Smooth muscle cell of the brain vasculature (primary cell): ENCODE measurements at places on chromosomes 2 and 18.
A peak's percentile ranks its signal among the peaks of the same experiment; 100 is the strongest.

DNA sequence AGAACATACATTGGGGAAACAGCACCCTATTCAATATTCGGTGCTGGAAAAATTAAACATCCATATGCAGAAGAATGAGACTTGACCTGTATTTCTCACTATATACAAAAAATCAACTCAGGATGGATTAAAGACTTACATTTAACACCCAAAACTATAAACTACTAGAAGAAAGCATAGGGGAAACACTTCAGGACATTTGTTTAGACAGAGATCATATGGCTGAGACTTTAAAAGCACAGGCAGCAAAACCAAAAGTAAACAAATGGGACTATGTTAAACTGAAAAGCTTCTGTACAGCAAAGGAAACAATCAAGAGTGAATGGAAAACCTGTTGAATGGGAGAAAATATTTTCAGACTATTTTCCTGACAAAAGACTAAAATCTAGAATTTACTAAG lies 1694.1 kb upstream of the CELF4 start:
- no peak for DNase-seq

DNA sequence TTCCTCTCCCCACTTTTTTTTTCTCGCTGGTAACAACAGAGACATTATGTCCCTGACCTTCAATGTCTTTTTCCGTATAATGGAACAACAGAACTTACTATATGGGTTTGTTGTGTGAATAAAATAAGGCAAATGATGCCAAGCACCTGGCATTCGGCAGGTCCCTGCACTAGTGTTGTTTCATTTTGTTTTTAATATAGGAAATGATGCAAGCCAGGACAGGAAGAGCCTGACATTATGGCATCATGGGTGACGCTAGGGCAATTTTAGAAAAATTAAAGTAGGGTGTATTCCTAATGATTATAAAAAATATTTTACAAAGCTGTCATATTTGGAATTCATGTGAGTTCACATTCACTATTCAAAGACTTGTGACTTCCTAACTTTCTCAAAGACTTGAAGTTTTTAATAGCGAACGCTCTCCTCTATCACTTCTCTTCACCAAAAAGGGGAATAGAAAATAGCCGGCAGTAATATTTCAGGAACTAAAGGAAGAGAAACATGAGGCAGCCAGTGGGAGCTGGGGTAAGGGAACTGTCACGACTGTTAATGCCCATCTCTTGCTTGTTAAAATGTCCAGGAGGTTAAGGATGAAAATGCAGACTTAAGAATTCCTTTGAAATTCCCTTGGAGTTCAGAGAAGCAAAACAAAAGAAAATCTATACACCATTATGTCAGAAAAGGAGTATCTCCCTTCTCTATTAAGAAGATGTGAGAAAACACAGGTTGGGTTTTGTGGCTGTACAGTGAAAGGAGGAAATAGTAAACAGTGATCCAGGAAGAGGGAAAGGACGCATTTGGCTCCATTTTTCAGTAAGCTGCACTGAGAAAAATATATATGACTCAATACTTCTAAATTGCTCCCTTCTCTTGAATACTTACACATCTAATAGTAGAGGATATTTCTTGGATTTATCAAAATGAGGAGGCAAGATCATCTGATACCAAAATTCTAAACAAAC lies 60.2 kb downstream of the DPP4 start:
- no peak for DNase-seq

DNA sequence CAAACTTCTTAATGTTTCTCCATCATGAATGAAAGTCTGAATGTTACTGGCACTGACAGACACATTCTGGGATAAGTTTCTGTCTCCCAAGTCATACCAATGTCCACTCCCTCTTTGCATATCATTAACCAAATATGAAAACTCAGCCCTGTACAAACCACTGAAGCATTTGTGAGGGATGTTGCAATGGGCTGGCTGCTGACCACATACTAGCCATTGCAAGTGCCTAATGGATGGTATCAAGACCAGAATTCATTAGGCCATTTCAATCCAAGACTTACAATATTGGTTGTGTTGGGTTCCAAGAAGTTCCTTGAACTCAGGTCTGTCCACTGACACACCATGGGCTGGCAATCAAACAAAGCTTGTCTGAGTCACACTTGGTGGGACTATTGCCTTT lies 73.8 kb downstream of the CBLN2 start:
- DNase-seq, result no peak

- no peak for DNase-seq
Measured at GRCh38 chr18:42925036-42925435, 190.4 kb downstream of the RIT2 start.

GRCh38 chr2:123693836-123694235 lies 331.3 kb upstream of the CNTNAP5 start:
- DNase-seq, result no peak

DNA sequence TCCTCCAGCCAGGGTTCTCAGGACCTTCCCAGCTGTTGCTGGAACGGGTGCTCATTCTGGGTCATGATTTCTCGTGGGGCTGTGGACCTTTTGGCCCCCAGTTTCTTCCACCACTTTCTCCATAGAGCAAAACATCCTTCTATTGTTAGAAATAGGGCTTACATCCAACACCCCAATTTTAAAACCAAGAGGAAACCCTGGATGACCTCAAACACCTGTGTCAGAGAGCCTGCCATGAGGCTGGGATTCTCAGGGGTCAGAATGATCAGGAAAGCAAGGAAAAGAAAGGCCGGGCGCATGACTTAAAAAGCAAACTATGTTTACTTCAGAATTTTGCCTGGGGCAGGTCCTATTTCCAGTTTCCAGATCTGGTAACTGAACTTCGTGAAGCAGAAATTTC lies 307.9 kb upstream of the MEIS1 start:
- no peak for DNase-seq

- no peak for DNase-seq
Measured at GRCh38 chr2:241654551-241654950, 17.1 kb downstream of the ATG4B start.

DNA sequence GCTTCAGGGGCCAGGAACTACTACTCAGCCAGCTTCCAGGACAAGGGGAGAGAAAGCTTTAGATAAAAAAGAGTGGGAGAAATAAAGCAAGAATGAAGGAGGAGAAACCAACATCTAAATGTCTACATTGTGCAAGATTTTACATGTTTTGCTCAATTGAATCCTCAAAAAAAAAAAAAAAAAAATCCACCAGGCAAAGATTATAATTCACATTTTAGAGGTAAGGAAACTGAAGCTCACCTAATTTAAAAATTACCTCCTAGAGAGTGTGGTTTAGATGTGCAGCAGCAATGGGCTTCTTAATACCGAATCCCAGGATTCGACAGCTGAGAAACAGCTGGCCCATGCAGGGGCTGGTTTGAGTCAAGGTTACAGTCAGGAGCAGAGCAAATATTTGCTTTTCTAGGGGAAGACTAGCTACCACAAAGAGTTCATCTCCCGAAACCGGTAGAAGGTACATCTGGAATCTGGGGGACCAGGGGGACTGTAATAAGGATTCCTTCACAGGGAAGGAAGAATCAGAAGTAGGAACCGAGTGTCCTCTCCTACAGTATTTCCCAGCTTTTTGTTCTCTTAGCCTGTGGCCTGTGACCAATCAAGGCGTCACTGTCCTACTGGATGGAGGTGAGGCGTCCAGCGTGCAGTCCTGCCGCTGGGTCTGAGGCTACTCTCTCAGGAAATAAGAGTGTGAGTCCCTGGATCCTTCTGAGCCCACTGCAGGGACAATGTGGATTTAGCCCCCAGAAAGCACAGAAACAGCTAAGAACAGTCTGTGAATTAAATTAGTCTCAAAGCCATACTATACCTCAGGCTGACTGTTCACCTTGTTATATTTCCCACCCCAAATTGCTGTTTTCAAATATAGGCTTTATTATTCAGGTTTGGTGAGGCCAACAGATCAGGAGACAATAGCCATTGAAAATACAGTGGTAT lies 42.3 kb downstream of the IL1R2 start:
- DNase-seq, result no peak

GRCh38 chr2:99776206-99776905 lies 286.5 kb upstream of the REV1 start:
- DNase-seq, result no peak

DNA sequence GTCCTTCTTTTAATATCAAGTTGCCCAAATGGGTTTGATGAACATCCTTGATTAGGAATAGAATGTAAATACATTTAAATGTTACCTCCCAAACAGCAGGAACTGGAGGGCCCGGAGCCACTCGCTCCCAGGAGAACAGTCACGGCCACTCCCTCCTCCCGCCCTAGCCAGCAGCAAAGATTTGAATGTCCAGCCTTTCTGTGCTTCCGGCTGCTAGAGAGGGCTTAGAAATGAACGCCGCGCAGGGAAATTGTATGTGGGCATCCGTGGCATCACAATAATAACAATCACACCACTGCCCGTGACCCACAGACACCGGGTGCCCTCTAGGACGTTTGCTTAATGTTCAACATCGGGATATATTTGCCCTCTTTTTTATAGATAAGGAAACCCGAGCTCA lies 164.9 kb upstream of the SALL3 start:
- no peak for DNase-seq

GRCh38 chr2:70003093-70003830 lies 41.8 kb upstream of the ASPRV1 start:
- DNase-seq, result no peak

DNA sequence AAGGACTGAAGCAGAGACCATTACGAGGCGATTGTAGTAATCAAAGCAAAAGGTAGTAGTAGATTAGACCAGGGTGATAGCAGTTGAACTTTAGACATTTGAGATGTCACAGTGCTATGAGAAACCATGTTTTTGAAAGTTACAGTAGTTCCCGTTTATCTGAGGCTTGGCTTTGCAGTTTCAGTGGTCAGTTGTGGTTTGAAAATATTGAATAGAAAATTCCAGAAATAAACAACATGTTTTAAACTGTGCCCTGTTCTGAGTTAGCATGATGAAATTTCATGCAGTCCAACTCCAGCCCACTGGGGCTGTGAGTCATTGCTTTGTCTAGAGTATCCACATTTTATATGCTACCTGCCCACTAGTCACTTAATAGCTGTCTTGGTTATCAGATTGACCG lies 47.5 kb downstream of the ZNF638 start:
- DNase-seq, result no peak

DNA sequence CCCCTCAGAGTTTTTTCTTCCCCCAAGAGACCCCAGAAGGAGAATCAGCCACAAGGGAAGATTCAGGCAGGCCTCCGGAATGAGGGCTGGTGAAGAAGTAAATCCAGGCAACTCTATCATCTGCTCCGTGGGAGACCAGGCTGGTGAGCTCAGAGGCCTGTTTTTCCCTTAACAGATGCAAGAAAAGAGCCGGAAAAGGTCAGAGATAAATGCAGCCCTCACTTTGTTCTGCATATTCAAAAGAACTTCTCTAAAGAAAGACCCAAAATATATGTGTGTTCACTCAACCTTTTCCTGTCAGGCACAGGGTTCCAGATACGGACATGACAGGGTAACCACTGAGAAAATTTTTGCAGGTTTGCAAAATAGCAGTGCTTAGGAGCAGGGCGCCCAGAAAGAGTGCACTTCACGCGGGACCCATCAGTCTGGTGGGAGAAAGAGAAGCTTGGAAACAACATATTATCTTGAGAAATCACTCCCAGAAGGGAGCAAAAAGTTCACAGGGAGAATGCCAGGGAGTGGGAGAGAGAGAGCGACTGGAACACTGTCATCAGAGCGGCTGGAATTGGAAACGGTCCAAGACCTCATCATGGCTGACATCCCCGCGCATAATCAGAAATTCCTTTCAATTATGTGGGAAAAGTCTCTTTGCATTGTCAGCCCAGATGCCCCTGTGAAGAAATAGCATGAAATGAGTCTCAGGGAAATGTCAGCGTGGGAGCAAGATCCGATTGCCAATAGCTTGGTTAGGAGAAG lies 244.8 kb upstream of the SLC14A2 start:
- no peak for DNase-seq

DNA sequence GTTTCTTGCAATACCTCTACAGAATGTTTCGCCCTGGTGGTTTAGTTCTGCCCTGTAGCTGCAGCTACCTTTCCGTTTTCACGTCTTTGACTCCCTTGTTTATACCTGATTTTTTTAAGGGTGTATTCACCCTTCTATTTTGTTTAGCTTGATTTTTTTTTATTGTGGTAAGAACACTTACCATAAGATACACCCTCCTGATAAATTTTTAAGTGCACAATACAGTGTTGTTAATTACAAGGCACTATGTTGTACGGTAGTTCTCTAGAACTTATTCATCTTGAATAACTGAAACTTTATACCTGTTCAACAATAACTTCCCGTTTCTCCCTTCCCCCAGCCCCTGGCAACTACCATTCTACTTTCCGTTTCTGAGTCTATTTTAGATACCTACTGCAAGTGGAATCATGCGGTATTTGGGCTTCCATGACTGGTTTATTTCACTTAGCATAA lies 48.9 kb upstream of the NABP1 start:
- no peak for DNase-seq

GRCh38 chr2:50748671-50749070 lies 283.3 kb downstream of the NRXN1 start:
- DNase-seq, result no peak

GRCh38 chr2:25894135-25894830 lies 16.0 kb upstream of the ASXL2 start:
- peak; percentile 69 for DNase-seq

DNA sequence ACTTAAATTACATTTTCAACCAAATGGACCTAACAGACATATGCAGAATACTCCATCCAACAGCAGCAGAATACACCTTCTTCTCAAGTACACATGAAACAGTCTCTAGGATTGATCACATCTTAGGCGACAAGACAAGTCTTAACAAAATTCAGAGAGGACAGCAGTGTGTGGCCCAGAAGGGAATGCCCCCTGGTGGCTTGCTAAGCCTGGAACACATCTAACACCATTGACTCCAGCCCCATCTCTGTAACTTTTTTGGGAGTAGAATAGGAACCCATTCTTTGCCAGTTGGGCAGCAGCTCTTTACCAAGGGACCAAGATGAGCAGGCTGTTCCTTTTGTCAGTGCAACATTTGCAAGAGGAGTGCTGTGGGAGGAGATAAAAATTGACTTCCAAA lies 249.9 kb downstream of the PLCL1 start:
- DNase-seq, result peak; percentile 1

GRCh38 chr18:24585996-24586566 lies 125.6 kb downstream of the HRH4 start:
- no peak for DNase-seq

- no peak for DNase-seq
Measured at GRCh38 chr2:19488009-19488691, 129.7 kb upstream of the OSR1 start.

- no peak for DNase-seq
Measured at GRCh38 chr2:145815933-145816332, 1296.0 kb upstream of the ZEB2 start.

GRCh38 chr2:102313950-102314349 lies 2.6 kb downstream of the IL1RL1 start:
- DNase-seq, result no peak

- DNase-seq, result no peak
Measured at GRCh38 chr2:44124500-44124899, 44.2 kb upstream of the PPM1B start.

DNA sequence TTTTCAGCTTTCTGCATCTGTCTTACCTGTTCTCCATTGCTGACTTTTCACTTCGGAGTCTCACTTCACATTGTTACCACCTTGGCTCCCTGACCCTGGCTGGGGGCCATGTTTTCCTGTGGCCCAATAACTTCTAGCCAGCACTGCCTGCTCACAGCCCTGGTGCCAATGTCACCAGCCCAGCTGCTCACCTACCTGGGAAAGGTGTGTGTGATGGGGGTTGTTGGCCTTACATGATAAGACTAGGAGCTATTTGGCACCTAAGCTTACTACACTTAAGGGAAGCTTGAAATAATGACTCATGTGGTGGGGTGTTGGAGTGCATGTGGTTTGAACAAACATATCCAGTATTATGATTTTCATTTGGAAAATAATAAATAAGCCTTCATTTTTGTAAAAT lies 37.5 kb upstream of the PGAP1 start:
- DNase-seq, result no peak
